Esophagus squamous epithelium (tissue), 5 donors: ENCODE measurements at places on chromosomes 7 and 10.

DNA sequence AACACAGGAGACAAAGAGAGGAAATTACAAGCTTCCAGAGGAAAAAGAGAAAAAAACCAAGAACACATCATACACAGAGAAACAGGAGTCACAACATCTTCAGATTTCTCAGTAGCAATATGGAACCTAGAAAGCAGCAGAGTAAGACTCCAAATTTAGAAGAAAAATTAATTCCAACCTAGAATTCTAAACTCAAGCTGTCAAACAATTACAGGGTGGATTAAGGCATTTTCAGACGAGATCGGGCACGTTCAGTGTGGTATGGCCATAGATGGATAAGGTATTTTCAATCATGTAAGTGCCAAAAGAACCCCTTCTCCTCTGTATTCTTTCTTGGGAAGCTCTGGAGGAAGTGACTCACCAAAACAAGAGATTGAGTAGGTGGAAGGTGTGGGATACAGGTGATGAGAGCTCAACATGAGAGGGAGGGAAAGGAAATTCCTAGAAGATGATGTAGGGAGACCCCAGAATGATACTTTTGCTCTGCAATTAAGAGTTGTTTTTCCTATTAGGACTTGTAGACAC lies 51.6 kb downstream of the FAM204A start:
- DNase-seq = no peak
- no peak overlapping the region for H3K4me3 ChIP-seq
- H3K27me3 ChIP-seq = no peaks in the 10 kb centered on the region

DNA sequence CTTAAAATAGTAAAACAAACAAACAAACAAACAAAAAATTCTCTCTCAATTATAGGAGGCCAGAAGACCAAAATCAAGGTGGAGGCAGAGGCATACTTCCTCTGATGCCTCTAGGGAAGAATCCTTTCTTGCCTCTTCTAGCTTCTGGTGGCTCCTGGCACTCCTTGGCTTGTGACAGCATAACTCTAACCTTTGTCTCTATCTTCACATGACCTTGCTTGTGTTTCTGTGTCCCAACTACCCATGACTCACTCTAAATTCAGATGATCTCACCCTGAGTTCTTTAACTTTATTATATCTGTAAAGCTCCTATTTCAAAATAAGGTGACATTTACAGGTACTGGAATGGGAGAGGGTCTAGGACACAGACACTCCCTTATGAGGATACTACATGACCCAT lies 88.3 kb upstream of the ANTXRL start:
- H3K4me1 ChIP-seq = no peaks in the 10 kb centered on the region
- DNase-seq = no peak
- H3K36me3 ChIP-seq = no peaks in the 10 kb centered on the region
- no peak overlapping the region for H3K27ac ChIP-seq

DNA sequence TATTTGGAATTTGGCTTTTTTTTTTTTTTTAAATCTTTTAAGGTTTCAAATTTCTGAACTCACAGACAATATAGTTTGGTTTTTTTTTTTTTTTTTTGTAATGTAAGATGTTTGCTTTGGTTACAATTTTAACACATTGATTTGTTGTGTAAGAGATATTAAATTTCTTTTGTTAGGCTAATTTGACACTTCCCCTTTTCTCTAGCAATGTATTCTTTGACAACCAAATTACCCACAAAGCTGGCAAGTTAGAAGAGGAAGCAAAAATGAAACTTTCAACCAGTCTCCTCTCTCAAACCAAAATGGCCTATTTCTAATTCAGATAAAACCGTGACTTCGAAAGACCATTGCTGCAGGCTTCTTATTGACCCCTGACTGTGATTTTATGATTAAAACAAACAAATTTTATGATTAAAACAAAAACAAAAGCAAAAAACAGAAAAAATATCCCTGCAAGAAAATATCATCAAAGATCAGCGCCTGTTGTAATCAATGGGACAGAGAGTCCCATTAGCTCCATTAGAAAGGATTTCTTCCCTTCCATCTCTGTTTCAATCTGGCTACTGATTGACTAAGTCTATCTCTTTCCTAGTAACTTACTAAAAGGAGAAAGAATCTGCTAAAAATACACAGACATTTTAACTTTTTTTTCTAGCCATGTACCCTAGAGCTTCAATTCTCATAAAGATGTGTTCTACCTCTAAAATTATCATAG lies 489.2 kb downstream of the MDFIC start:
- no peaks in the 10 kb centered on the region for H3K36me3 ChIP-seq
- no peak overlapping the region for H3K4me3 ChIP-seq
- H3K27ac ChIP-seq = no peak overlapping the region
- DNase-seq = no peak

- H3K4me1 ChIP-seq = no peaks in the 10 kb centered on the region
- H3K27me3 ChIP-seq = peaks cover 4% of the 10 kb centered on the region
- no peak overlapping the region for H3K4me3 ChIP-seq
Observed at GRCh38 chr7:93039786-93040185, 78.0 kb downstream of the SAMD9 start.

- H3K36me3 ChIP-seq = no peaks in the 10 kb centered on the region
- no peak overlapping the region for H3K4me3 ChIP-seq
- DNase-seq = no peak
Observed at GRCh38 chr7:92464515-92464914, 13.2 kb downstream of the ERVW-1 start.

DNA sequence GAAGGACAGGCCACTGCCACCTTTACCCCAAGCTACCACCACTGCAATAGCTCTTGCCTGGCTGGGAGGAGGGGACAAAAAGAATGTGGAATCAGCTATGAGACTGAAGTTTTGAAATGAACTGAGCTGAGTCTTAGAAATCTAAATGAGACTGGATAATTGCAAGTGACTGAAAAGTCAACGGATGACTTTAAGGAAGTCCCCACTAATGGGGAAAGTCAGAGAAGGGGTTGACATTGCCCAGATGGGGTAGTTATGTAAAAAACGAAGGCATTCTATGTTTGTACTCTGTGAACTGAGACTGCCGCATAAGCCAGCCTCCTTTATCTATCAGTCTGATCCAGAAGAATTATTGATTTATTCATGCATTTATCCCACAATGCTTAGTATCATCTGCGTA lies 67.2 kb downstream of the RBM20 start:
- H3K4me3 ChIP-seq = no peak overlapping the region
- H3K27ac ChIP-seq = no peak overlapping the region
- no peaks in the 10 kb centered on the region for H3K4me1 ChIP-seq
- H3K36me3 ChIP-seq = no peaks in the 10 kb centered on the region

DNA sequence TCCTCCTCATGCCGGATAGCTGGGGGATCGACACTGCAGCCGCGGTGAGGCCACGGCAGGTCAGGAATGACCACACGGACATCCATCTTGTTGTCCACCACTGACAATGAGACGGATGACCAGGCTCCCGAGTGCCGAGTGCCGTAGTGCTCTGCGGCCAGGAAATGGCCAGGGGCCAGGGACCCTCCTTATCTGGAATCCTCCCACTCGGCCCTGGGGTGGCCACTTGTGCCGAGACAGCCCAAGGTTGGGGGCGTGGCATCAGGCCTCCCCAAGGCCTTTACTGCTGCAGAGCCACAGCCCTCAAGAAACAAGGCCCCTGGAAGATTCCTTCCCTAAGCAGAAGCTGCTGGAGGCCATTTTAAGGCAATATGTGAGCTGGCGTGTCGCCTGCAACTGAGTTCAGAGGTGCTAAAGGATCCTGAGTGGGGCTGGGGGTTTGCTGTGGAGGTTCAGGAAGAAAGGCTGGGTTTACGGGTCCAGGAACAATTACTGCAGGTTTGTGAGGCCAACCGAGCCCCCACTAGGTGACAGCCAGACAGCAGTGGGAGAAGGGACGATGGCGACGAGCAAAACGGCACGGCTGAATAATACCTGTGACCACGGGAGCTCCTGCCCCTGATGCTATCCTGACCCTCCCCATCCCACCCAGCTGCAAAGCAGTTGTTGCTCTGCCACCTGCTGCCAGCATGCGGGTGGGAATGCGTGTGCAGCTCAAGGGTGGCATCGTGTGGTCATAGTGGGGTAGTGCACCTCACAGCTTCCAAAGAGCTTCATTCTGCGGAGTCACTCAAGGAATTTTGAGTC lies 31.6 kb upstream of the LEP start:
- H3K36me3 ChIP-seq = no peaks in the 10 kb centered on the region
- no peak for DNase-seq
- H3K4me3 ChIP-seq = no peak overlapping the region
- no peaks in the 10 kb centered on the region for H3K4me1 ChIP-seq
- H3K27me3 ChIP-seq = no peaks in the 10 kb centered on the region

- no peak overlapping the region for H3K27ac ChIP-seq
- H3K4me1 ChIP-seq = no peaks in the 10 kb centered on the region
- H3K4me3 ChIP-seq = no peak overlapping the region
- no peaks in the 10 kb centered on the region for H3K36me3 ChIP-seq
Observed at GRCh38 chr10:86992456-86992855, 24.2 kb downstream of the ADIRF start.

DNA sequence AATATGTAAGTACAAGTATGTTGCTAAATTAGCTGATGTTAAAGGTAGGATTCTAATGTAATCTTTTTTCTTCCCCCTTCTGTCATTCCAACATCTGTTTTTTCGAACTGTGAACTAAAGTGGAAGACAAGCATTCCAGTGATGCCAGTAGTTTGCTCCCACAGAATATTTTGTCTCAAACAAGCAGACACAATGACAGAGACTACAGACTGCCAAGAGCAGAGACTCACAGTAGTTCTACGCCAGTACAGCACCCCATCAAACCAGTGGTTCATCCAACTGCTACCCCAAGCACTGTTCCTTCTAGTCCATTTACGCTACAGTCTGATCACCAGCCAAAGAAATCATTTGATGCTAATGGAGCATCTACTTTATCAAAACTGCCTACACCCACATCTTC lies 62.7 kb downstream of the WAC start:
- H3K27ac ChIP-seq = no peak overlapping the region
- H3K4me3 ChIP-seq = no peak overlapping the region
- H3K36me3 ChIP-seq = no peaks in the 10 kb centered on the region
- no peak for DNase-seq
- no peaks in the 10 kb centered on the region for H3K27me3 ChIP-seq
- H3K4me1 ChIP-seq = peaks cover 32% of the 10 kb centered on the region

DNA sequence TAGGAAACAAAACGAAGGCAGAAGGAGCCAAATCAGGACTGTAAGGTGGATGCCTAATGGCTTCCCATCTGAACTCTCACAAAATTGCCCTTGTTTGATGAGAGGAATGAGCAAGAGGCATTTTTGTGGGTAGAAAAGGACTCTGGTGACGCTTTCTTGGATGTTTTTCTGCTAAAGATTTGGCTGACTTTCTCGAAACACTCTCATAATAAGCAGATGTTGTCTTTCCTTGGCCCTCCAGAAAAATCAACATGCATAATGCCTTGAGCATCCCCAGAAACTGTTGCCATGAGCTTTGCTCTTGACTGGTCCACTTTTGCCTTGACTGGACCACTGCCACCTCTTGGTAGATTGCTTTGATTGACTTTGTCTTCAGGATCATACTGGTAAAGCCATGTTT lies 13.5 kb downstream of the PTPN12 start:
- no peaks in the 10 kb centered on the region for H3K36me3 ChIP-seq
- H3K27ac ChIP-seq = no peak overlapping the region
- no peak for DNase-seq
- no peak overlapping the region for H3K4me3 ChIP-seq
- no peaks in the 10 kb centered on the region for H3K27me3 ChIP-seq

- no peaks in the 10 kb centered on the region for H3K27me3 ChIP-seq
- no peaks in the 10 kb centered on the region for H3K36me3 ChIP-seq
- H3K4me1 ChIP-seq = no peaks in the 10 kb centered on the region
- no peak for DNase-seq
Observed at GRCh38 chr10:7181420-7181819, 229.4 kb downstream of the SFMBT2 start.

- no peaks in the 10 kb centered on the region for H3K27me3 ChIP-seq
- H3K4me3 ChIP-seq = no peak overlapping the region
- H3K27ac ChIP-seq = no peak overlapping the region
Observed at GRCh38 chr7:148909568-148909967, 25.5 kb upstream of the EZH2 start.

GRCh38 chr10:71209731-71210541 lies 2.4 kb upstream of the UNC5B start:
- no peak overlapping the region for H3K27ac ChIP-seq
- H3K27me3 ChIP-seq = peaks cover 2% of the 10 kb centered on the region
- DNase-seq = no peak
- no peaks in the 10 kb centered on the region for H3K36me3 ChIP-seq
- no peak overlapping the region for H3K4me3 ChIP-seq

GRCh38 chr7:93142127-93142526 lies 6.1 kb downstream of the SAMD9L start:
- peaks cover 78% of the 10 kb centered on the region for H3K36me3 ChIP-seq
- peaks cover 17% of the 10 kb centered on the region for H3K4me1 ChIP-seq
- H3K4me3 ChIP-seq = no peak overlapping the region
- no peak overlapping the region for H3K27ac ChIP-seq
- DNase-seq = no peak

GRCh38 chr10:75170215-75170614 lies 40.4 kb upstream of the VDAC2 start:
- H3K36me3 ChIP-seq = peaks cover 6% of the 10 kb centered on the region
- no peak for DNase-seq
- no peaks in the 10 kb centered on the region for H3K27me3 ChIP-seq
- no peak overlapping the region for H3K4me3 ChIP-seq
- H3K27ac ChIP-seq = no peak overlapping the region

DNA sequence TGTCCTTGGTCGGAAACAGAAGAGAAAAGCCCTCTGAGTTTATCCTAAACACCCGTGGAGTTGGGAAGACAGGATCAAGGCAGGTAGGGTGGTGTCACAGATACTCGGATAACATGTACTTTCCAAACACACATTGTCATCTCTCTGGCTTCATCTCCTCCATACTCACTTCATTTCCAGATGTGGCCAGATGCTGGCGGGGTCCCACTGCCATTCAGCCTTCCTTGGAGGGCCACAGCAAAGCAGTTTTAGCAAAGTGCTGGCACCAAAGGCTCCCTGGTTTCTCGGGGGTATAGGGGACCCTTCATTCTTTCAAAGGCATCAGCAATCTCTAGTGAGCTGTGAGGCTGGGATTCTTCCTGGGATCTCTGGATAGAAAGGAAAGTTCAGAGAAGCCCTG lies 539.5 kb downstream of the TCERG1L start:
- no peak overlapping the region for H3K4me3 ChIP-seq
- H3K4me1 ChIP-seq = no peaks in the 10 kb centered on the region
- no peak overlapping the region for H3K27ac ChIP-seq
- no peaks in the 10 kb centered on the region for H3K27me3 ChIP-seq

- no peaks in the 10 kb centered on the region for H3K36me3 ChIP-seq
- no peak overlapping the region for H3K4me3 ChIP-seq
Observed at GRCh38 chr10:123327450-123327849, 173.2 kb downstream of the BUB3 start.

- H3K27me3 ChIP-seq = no peaks in the 10 kb centered on the region
- H3K36me3 ChIP-seq = no peaks in the 10 kb centered on the region
- H3K27ac ChIP-seq = no peak overlapping the region
- no peak overlapping the region for H3K4me3 ChIP-seq
- no peak for DNase-seq
- H3K4me1 ChIP-seq = no peaks in the 10 kb centered on the region
Observed at GRCh38 chr7:26051021-26051420, 101.0 kb upstream of the NFE2L3 start.

GRCh38 chr7:117020591-117020973 lies 67.3 kb downstream of the ST7 start:
- no peak for DNase-seq
- no peaks in the 10 kb centered on the region for H3K36me3 ChIP-seq
- H3K27me3 ChIP-seq = no peaks in the 10 kb centered on the region
- H3K4me1 ChIP-seq = peaks cover 28% of the 10 kb centered on the region
